AG08395 (cell line): ENCODE measurements at places on chromosomes 11 and 22.
A peak's percentile ranks its signal among the peaks of the same experiment; 100 is the strongest.

DNA sequence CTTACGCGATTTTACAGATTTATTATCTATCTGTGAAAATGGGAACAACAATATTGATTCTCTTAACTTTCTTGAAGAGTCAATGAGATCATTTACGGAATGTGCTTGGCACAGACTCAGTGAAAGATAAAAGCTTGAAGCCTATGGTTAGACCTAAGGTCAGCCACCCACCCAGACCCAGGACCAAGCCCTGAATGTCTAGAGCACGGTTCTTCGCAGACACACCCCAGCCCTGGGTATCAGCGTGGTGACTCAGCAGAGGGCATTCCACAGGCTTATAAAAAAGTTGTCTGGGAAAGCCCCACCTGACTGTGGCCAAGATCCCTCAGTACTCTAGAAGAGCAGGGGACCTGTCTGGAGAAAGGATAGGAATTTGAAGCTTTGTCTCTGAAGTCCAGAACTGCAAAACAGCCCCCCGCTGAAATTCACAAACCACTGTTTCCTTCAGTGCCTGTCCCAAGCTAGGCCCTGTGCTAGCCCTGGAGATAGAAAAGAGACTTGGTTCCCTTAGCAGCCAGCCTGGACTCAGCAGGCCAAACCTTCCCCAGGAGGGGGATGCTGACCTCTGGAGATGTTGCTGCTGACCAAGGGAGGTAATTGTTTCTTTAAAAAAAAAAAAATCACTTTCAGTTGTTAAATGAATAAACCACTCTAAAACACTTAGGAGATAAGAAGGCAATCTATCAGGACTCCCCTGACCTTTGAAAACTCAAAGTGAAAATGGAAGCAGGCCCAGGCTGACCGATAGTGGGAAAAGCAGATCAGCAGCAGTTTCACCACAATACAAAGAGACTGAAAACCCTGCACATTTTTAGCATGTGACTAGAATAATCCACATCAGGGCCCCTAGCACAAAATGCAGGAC is 114.0 kb downstream of the ABTB2 start:
- peak; percentile 64 for DNase-seq

- DNase-seq = no peak
Measured at GRCh38 chr11:10954184-10954583, 96.3 kb upstream of the ZBED5 start.

DNA sequence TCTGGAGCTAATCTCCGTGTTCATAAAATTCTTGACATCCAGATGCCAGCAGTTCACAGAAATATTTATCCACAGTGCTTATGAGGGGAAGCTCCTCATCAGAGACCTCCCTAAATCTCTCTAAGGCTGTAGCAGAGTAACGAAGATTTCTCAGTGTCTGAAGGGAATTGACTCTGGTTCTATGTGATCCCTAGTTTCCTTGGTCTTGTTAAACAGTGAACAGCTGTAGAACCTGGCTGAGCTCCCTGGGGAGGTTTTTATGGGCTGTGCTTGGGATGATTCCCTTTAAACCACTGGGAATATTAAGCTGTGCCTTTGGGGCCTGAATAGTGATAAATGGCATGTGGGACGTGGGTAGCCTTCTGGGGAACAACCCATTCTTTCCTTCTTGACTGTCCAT is 43.7 kb upstream of the ARHGAP20 start:
- no peak for DNase-seq

- DNase-seq = no peak
Measured at GRCh38 chr11:104645261-104646222, 252.7 kb downstream of the CASP12 start.
